ENCODE measurements at places on chromosomes 13 and 19.

GRCh38 chr13:25469169-25469525, 97.4 kb downstream of the ATP8A2 start:
- no peak for DNase-seq

DNA sequence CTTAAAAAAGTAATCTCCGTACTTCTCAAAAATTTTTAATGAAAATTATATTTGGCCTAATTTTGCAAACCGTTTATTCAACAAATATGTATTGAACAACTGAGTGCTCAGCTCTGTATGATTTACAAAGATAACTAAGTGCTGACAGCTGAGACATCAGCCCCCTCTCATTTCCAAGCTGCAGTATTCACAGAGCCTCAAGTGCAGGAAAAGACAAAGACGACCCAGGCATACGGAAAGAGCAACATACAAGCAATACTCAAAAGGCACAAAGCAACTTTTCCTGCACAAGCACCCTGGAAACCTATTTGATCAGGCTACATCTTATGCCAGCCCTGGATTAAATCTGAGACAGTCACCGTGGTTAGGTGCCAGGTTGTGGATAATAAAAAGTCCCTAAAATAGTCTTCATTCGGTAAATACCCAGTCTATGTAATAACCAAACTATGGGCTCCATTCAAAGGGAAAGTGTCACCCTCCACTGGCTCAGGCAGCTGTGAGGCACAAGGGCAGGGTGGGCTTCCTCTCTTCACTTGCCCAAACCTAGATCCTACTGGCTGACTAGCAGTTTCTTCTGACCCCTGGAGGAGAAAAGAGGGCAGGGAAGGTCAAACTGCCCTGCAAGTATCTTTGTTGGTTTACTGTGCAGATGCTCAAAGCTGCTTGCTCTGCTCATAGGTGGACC, 65.5 kb downstream of the TBC1D4 start:
- no peak for DNase-seq

DNA sequence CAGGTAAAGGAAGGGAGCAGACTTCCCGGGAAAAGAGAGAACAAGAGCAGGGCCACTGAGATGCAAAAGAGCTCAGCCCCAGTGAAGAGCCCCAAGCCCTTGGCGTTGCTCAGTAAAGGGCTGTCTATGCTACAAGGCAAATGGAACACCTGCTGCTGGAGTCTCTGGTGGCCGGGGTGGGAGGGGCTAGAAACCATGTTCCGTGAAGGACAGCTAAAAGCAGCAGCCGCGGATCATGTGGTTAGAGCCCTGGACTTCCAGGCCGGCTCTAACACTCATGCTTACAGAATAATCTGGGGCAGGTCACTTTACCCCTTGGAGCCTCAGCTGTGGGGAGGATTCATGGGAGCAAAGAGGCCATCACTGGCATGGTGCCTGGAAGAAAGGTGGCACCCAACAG, 17.8 kb downstream of the POU2F2 start:
- no peak for DNase-seq

- DNase-seq: peak; percentile 46
These were observed 3.9 kb downstream of the PPP5C start for GRCh38 chr19:46350758-46351159.

DNA sequence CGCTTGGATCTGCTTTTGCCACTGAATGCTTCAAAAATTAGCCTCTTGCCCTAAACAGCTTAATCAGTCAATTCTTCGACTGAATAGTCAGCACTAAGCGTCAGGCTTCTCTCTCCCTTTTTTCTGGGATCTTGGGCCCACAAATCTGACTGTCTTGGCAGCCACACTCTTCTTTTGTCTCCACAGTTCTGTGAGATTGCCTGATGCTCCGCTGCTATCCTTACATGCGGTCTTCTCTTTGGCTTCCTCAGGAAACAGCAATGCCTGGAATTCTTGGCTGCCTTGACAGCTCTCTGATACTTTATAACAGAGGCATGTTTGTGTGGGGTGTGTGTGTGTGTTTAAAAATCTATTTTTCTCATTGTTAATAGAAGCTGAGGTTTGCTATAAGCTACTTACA, 32.6 kb downstream of the ERCC5 start:
- DNase-seq: no peak

DNA sequence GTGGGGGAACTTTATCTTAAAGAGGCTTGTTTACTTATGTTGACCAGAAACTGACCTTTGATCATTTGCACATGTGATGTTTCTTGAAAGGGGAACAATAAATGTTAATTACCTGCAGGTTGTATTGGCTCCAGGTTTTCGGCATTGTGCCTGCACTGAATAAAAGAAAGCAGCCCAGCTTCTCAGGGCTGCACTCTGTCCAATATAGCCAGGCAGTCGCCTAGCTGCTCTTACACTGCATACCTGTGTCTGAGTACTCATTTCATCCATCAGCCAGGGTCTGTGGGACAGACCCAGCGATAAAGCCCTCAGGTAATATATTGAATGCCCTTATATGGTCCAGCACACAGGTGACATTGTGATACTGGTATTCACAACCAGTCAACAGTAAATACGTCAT, 8.9 kb upstream of the ZNF726 start:
- DNase-seq: no peak

GRCh38 chr13:92951273-92951890, 275.2 kb upstream of the GPC6 start:
- no peak for DNase-seq

- no peak for DNase-seq
These were observed 83.9 kb downstream of the OLFM4 start for GRCh38 chr13:53112522-53112921.

- no peak for DNase-seq
These were observed 1137.1 kb downstream of the OLFM4 start for GRCh38 chr13:54165581-54166215.

GRCh38 chr13:31957772-31958171, 73.8 kb upstream of the FRY start:
- DNase-seq: no peak

DNA sequence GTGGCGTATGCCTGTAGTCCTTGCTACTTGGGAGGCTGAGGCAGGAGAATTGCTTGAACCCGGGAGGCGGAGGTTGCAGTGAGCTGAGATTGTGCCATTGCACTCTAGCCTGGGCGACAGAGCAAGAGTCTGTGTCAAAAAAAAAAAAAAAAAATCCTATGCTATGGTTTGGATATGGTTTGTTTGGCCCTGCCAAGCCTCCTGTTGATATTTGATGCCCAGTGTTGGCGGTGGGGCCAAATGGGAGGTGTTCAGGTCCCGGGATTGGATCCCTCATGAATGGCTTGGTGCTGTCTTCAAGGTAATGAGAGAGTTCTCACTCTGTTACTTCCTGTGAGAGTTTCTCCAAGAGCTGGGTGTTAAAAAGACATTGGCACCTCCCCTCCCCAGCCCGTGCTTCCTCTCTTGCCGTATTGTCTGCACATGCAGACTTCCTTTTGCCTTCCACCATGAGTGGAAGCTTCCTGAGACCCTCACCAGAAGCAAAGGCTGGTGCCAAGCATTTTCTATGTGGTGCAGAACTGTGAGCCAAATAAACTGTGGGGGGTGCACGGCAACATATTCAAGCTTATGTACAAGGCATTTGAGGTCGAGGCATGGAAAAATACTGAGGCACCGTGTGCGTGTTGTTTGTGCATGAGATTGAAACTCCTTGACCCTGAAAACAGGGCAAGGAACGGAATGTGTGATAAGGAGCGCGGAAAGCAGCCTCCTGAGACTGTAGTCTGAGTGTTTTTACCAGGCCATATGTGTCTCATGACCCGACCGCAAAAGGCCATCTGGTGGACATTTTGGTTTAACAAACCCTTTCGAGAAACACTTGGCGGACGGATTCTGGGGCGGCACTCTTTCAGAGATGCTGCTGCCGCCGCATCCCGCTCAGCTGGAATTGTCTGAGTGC, 7.3 kb downstream of the SIGLEC9 start:
- DNase-seq: peak; percentile 46

DNA sequence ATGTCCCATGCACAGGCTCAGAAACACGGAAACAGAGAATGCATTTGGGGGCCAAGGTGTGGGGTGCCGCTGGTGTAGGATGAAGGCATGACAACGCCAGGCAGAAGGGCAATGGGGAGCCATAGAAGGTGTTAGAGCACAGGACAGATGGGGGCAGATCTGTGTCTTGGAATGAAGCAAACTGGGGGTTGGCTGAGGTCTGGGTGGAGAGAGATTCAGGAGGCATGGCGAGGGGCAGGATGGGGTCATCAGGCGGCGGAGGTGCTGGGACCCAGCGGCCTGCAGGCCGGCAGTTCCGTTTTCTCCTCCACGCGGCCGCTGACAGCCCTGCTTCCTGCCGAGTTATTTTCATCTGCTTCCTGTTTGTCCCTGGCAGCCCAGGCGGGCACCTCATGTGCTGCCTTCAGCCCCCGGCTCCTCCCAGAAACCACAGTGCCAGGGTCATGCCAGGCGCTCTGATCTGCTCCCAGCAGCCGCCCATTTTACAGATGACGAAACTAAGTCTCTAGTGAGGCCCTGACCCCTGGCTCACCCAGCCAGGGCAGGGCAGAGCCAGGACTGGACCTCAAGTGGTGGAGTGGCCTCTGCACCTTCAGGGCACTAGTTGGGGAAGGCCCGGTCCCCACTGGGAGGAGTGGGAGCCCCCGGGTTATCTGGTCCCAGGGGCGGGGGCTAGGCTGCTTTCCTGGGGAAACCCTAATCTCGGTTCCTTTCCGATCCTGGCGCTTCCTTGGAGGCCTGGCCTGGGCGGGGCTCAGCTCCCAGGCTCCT, 2.2 kb downstream of the ARHGAP45 start:
- peak; percentile 74 for DNase-seq

DNA sequence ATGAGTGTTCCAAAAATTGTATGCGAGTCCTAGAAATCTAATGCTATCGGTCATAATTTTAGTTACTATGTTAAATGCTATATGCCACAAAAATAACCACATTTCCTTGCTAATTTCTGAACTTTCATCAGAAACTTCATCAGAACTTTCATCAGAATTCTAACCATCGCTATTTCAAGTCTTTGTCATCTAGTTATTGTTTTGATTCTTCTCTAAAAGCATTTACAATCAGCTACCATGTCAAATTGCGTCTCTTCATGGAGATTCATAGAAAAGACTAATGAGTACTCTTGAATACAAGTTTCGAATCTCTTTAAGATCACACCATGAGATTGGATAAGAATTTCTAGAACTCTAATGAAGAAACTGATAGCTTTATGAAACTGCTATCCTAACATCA, 52.7 kb upstream of the TM9SF2 start:
- DNase-seq: no peak

GRCh38 chr13:23788459-23788858, 100.7 kb downstream of the MIPEP start:
- DNase-seq: no peak

DNA sequence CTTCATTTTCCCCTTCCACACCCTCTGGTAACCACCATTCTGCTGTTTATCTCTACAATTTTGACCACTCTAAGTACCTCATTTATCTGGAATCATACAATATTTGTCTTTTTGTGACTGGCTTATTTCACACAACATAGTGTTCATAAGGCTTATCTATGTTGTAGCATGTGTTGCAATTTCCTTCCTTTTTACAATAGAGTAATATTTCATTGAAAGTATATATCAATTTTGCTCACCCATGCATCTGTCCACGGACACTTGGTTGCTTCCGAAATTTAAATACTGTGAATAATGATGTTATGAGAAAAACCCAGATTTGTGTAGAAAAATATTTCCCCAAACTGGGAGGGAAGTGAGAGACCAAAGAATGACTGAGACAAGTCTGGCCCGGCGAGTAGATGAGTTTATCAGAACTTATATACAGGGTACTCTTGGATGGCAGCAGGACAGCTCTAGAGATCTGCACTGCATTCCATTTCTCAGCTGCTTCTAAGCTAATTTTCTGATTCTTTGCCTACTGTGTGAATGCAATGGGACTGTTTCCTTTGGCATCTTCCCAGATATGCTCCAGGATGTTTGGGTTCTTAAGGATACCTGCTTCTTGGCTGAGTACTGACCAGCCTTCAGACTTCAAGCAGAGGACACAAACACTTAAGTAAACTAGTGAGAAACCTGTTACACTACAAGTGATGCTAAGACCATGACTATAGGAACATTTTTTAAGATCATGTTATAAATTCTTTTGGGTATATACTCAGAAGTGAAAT, 834.0 kb upstream of the PCDH9 start:
- DNase-seq: no peak

DNA sequence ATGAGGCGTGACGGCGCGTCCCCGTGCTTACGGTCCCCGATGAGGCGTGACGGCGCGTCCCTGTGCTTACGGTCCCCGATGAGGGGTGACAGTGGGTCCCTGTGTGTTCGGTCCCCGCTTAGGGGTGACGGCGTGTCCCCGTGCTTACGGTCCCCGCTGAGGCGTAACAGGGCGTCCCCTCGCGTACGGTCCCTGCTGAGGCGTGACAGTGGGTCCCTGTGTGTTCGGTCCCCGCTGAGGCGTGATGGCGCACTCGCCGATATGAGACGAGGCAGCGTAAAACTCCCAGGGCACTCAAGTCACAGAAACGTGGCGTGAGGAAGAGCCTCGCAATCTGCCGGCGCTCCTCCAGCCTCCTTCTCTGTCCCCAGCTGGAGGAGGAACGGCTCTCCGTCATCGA, 20.9 kb downstream of the CFAP97D2 start:
- DNase-seq: no peak

GRCh38 chr19:5339198-5339949, 1.2 kb downstream of the PTPRS start:
- DNase-seq: no peak
